Cortex of kidney (tissue), 1 donor: ENCODE measurements at places on chromosomes 2 and 18.

DNA sequence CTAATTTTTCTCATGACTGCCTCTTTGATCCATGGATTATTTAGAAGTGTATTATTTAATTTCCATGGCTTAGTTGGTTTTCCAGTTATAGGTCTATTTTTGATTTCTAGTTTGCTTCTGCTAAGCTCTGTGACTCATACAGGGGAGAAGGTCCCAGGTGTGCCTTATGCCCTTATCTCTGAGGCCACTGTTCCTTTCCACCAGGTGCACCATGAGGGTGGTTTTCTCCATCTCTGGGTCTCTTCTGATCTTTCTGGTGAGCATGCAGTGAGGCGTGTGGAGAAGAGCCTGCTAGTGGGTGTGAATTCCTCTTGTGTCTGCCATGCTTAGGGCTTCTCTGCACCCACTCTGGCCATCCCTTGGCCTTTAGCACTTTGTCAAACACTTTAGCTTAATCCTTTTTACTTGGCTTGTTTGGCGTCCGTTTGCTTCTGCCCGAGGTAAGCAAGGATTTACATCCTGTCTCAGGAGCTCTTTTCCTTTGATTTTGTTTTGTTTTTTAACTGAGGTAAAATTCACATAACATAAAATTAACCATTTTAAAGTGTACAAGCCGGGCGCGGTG is 129.8 kb upstream of the ARL4C start:
- DNase-seq: no peak

DNA sequence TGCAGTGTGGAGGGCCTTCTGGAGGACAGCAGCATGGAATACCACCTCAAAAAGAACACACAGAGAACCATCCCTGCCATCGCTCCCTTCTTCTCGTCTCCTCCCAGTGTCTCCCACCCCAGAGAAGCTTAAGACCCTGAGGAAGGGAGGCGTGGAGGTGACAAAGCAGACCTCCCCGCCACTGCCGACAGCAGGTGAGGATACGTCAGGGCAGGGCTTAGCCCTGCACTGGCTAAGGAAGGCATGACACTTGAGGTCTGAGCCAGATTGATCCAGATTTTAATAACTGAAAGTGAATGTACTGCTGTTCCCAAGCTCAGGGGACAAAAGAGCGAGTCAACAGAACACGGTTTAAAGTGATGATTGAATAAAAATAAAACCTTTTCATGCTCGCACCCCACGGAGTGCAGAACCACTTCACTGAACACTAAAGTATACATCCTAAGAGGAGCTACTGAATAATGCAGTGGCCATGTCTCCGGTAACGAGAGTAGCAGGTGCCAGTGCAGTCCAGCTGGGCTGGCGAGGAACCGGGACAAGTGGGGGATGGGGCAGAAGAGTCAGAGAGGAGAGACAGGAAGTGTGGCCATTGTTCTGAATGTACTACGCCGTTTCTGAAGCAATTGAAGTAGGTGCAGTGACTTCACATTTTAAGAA is 391.0 kb downstream of the CDH2 start:
- DNase-seq: no peak

- no peak for DNase-seq
These were observed 20.9 kb upstream of the STEAP3 start for GRCh38 chr2:119202610-119203310.

- DNase-seq: no peak
These were observed 2.0 kb downstream of the RAPH1 start for GRCh38 chr2:203532957-203533658.

DNA sequence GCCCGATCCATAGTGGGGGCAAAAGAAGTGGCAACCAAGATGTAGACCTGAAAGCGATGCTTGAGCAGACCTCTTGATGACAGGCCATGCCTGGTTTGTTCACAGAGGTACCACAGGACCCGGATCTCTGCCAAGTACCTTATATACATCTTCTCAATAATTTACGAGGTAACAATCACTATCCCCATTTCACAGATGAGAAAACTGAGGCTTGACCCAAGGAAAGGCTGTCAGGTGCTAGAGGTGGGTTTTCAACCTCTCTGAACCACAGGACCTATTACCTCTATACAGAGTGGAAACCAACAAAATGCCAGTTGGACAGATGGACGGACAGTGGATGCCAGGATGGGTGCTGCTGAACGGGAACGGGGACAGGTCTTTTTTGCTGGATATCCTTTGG is 13.8 kb upstream of the DIS3L2 start:
- no peak for DNase-seq

DNA sequence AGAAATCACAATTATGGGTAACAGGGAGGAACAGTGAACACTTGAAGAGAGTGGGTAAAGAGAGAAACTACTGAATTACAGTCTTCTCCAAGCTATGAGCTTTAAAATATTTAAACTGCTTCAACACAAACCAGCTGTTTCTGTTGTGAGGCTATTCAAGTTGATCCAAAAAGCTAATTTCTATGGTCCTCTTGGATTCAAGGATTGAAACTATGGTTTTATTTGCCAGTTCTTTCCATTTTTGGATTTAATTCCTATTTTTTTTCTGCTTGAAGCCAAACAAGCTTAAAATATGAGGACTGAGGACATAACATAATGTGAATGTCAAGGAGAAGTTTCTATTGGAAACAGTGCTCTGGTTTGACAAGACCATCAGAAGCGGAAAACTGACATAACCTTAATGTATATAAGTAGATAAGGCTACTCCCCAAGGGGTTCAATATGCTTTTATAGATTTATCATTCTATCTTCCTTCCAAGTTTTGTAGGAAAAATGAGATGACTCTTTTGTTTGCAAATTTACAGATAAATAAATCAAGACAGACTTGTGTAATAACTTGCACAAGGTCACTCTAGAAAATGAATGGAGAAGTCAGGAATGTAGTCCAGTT is 60.7 kb upstream of the AQP4 start:
- DNase-seq: no peak

GRCh38 chr2:41410011-41410410 is 637.8 kb upstream of the PKDCC start:
- DNase-seq: no peak

DNA sequence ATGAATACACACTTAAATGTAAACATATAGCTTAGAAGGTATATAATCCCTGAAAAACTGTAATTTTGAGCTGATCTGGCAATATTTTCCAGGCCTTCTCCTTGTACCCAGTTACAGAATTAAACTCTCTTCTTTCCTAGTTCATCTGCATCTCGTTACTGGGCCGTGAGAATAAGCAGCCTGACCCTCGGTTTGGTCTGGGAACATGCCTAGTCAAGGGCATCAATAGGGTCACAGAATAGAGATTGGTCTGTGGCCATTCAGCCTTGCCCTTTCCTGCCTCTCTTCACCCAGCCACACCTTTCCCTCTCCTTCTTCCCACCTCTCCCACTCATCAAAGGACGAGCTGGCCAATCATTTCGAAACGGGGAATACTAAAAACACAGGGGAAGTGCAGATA is 27.3 kb downstream of the SULT1C2 start:
- DNase-seq: no peak

- no peak for DNase-seq
These were observed 51.0 kb upstream of the ROCK2 start for GRCh38 chr2:11395389-11395788.

- DNase-seq: no peak
These were observed 61.4 kb upstream of the RTN4 start for GRCh38 chr2:55111570-55112228.

DNA sequence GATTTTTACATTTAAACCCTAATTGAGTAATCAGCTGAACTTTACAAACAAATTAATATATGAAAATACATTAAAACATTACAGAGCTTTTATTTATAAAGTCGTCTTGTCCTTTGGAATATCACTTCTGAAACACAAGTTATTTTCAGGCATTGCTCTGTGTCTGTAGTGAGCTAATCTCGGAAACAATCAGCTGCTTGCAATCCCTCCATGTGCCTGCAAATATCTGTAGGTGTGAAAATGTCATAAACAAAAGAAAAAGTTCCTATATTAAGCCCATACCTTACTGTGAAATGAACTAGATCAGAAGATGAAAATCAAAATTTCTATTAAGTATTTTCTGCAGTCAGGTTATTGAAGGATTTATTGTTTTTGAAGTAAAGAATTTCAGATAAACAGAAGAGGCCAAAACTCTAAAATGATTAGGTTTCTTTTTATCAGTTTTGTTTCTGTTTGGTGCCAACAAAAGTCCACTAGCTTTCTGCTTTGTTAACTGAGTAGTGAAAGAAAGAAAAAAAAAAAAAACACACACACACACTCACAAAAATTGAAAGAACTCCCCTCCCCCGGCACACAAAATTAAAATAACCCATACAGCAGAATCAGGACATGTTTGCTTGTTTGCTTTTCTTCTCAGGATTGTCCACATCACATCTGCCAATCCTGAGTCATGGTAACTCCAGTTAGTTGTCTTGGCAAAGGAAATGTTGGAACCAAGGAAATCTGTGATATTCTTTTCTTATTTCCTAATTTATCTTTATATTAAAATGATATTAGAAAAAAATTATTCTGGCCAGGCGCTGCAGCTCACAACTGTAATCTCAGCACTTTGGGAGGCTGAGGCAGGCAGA is 627.0 kb upstream of the SLC39A10 start:
- no peak for DNase-seq

- no peak for DNase-seq
These were observed 90.3 kb upstream of the TFPI start for GRCh38 chr2:187644486-187644885.

GRCh38 chr2:30480703-30481322 is 33.8 kb downstream of the LCLAT1 start:
- DNase-seq: no peak

DNA sequence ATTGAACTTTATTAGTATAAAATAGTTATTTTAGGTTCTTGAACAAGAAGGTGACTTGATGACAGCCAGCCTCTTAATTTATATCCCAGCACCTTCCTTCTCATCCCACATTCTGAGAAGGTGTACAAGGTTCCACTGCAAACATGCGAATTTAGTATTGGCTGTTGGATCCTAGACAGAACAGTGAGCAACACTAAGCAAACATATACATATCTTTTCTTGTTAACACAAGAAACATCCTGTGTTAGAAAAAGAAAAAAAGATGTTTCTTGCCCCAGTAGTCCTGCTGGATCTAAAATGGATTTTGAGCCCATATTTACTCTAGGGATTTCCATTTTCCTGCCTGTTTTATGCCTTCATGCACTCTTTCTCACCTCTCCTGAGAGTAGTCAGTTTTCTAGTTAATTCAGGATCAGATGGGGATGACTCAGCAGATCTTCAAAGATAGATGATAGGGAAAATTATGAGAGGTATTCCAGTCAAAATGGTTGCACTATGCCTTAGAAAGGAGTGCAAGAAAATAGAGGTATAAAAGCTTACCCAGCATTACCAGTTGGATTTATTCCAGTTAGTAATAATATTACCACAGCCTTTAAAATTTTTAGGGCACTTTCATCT is 336.5 kb downstream of the MEIS1 start:
- DNase-seq: no peak

DNA sequence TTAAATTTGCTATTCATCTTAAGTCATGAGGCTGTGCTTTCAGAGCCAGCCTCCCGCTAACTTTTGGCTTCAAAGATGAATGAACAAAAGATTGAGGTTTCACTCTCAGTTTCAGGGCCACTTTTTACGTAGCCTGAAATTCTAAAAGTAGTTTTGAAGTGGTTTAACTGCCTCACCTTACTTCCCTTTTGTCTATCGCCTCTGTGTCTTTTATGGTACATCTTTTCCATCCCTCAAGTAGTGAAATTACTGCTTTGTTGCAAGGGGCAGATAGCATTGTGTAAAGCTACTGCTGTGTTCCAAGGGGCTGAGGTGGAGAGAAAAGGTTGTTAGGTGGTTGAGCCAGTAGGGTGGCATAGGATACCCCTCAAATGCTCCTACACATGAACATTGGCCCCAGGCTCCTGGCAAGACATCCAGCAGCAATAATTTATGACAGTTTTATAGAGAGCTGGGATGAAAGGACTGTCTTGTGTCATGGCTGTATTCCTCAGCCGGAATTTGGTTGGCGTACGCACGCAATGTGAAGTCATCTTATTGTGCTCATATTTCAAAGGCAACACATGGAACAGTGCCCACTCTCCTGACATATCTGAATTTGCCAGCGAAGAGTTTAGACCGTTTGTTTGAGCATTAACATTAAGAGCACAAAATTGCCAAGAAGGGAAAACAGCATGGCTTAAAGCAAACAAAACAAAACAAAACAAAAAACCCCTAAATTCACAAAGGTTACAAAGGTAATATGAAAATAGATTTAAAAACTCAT is 32.2 kb downstream of the QPCT start:
- DNase-seq: no peak

GRCh38 chr2:178934571-178934970 is 115.4 kb downstream of the CCDC141 start:
- DNase-seq: no peak

- DNase-seq: no peak
These were observed 2.5 kb downstream of the MERTK start for GRCh38 chr2:111900859-111901258.

DNA sequence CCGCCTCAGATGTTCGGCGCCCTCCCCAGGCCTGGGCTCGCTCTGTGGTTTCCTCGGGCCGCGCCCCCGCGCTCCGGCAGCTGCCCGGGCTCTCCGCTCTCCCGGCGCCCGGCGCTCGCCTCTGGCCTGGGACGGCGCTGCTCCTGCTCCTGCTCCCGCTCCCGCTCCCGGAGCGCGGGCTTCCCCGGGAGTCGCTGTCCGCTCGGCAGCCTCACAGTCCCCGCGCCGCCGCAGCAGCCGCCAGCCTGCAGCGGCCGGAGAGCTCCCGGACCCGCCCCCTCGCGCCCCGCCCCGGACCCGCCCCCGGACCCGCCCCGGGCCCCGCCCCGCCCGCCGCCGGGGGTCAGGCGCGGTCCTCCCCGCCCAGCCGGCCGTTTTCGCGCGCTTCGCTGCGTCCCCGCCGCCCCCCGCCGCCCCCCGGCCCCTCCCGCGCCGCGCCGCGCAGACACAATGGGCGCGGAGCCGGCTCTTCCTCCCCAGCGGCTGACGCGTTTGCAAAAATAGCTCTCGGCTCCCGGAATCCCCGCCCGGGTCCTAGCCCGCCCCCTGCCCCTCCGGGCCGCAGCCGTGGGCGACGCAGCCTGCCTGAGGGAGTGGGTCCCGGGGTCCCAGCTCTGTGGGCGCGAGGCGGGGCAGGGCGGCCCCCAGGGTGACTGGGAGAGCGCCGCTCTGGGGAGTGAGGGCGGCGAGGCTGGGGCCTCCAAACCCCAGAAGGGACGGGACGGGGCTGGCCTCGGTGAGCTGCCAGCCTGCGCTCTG is at the start of gene ARL4C:
TSS of gene ARL4C (minus strand) at position 247 of the 759 bp plus-strand sequence. CDS start 495 bp downstream, outside the sequence.
- DNase-seq: no peak

DNA sequence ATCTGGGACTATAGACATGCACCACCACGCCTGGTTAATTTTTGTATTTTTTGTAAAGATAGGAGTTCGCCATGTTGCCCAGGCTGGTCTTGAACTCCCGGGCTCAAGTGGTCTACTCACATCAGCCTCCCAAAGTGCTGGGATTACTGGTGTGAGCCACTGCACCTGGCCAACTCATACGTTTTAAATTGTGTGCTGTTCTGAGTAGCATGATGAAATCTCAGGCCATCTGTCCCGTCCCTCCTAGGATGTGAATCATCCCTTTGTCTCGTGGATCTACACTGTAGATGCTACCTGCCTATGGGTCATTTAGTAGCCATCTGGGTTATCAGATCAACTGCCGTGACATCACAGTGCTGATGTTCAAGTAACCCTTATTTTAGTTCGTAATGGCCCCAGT is 38.5 kb upstream of the RMP24 start:
- no peak for DNase-seq

GRCh38 chr2:158187908-158188307 is 86.2 kb downstream of the UPP2 start:
- no peak for DNase-seq
